ENCODE measurements at places on chromosomes 1 and 21.
A peak's percentile ranks its signal among the peaks of the same experiment; 100 is the strongest.

- peak; percentile 33 for DNase-seq
Observed at GRCh38 chr1:115112496-115113375, 23.4 kb upstream of the TSPAN2 start.

DNA sequence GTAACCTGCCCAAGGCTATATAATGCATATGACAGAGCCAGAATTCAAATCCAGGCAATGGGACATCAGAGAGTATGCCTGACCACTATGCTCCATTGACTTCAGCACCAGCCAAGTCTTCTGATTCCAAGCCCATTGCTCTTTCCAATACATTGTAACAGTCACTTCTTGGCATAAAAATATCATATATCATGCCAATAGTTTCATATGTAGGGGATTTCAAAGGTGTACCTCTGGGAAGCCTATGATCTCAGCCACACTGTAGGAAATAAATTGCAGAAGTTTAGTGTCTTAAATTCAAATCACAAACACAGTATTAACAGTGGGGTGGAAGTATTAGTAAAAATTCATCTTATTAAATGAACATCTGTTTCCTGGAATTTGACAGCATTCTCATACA, 30.0 kb upstream of the ROR1 start:
- no peak for DNase-seq

DNA sequence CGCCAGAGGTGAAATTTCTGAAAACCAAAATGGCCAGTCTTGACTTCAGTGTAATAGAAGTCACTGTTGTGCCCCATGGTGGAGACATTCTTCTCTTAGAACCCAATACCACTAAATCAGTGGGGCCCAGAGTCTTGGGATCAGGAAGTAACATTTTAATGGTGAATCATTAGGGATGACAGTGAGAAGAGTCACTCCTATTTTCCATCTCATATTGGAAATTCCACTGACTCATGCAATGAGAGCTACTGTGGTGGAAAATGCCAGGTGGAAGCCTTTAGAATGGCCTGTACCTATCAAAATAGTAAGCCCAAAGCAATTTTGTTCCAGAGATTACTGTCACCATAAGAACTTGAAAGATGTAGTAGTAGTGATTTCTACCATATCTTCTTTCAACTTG, 20.6 kb upstream of the PPM1J start:
- no peak for DNase-seq

DNA sequence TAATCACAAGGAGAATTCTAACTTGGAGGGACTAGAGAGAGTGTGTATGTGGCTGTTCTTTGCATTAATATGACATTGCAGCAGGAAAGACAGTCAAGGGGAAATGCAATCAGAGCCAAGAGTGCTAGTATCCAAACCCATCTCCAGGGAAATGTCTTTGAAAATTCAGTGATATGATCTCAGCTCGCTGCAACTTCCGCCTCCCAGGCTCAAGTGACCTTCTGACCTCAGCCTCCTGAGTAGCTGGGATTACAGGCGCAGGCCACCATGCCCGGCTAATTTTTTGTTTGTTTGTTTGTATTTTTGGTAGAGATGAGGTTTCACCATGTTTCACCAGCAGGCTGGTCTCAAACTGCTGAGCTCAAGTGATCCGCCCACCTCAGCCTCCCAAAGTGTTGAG, 16.3 kb downstream of the VASH2 start:
- no peak for DNase-seq

- DNase-seq = no peak
Observed at GRCh38 chr1:152513081-152513480, 1.2 kb upstream of the CRCT1 start.

GRCh38 chr1:199691540-199691939, 336.0 kb upstream of the NR5A2 start:
- DNase-seq = peak; percentile 2

DNA sequence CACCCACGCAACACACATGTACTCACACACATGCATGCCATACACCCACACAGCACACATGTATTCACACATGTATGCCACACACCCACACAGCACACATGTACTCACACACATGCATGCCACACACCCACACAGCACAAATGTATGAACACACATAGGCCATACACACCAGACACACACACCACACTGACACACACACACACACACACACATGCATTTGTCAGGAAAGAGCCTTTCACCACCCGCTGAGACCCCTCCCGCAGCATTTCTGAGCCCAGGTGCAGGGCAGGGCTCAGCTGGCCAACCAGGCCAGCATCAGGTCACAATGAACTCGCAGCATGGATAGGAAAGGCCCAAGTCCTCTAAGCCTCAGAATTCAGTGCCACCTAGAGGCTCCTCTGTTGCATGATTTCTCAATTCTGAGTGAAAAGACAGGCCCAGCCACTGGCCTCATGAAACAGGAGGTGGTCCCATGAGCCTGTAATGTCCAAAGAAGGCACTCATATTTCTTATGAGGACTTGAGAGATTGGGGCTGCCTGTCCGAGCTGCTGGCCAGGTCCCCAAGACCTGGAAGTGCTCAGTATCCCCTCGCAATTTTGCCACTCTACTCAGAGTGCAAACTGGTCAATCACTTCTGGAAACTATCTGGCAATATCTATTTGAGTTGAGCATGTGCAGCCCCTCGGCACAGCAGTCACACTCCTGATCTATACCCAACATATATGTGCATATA, 57.3 kb downstream of the PSMG1 start:
- peak; percentile 11 for DNase-seq

DNA sequence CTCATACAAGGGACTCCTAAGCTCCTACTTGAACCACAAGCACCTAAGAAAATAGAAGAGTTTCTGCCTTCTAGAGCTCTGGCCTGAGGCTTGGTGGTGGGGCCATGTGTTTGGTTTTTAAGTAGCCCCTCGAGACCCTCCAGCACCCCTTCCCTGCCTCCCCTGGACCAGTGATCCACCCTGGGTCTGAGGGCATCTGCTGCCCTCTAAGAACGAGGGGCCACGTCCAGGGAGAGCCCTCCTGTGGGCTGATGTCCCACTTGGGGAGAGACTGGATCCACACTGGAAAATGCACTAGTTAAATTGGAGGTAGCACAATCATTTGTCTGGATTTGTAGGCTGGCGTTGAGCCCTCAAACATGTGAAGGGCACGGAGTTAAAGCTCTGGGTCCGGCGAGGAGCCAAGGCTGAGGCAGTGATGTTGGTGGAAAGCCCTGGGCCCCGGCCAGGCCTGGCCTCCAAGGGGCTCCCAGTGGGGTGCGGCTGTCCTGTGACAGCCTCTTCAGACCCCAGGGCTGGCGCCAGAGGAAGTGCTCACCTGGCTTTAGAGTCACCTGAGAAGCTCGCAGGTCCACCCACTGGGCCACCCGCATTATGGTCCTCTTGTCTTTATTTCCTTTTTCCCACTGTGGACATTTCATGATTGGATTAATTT, 65.2 kb downstream of the SLC37A1 start:
- DNase-seq = no peak

- DNase-seq = no peak
Observed at GRCh38 chr1:14842891-14843290, 244.4 kb downstream of the KAZN start.

Measured in CD4-positive, alpha-beta T cell treated with Interferon gamma for 1 hour (primary cell).